ENCODE measurements at places on chromosomes 16 and 17.

GRCh38 chr16:47109361-47109760 is 34.4 kb downstream of the NETO2 start:
- H3K4me3 ChIP-seq = no peak overlapping the region
- H3K27ac ChIP-seq = no peak overlapping the region
- no peaks in the 10 kb centered on the region for H3K27me3 ChIP-seq
- H3K36me3 ChIP-seq = no peaks in the 10 kb centered on the region

- H3K4me3 ChIP-seq = no peak overlapping the region
- no peaks in the 10 kb centered on the region for H3K36me3 ChIP-seq
- no peak overlapping the region for H3K27ac ChIP-seq
- no peaks in the 10 kb centered on the region for H3K27me3 ChIP-seq
Observed at GRCh38 chr17:14923981-14924380, 341.1 kb downstream of the PMP22 start.

- H3K4me1 ChIP-seq = no peaks in the 10 kb centered on the region
- no peak for DNase-seq
- H3K4me3 ChIP-seq = no peak overlapping the region
Observed at GRCh38 chr16:67296420-67296819, 17.1 kb downstream of the PLEKHG4 start.

DNA sequence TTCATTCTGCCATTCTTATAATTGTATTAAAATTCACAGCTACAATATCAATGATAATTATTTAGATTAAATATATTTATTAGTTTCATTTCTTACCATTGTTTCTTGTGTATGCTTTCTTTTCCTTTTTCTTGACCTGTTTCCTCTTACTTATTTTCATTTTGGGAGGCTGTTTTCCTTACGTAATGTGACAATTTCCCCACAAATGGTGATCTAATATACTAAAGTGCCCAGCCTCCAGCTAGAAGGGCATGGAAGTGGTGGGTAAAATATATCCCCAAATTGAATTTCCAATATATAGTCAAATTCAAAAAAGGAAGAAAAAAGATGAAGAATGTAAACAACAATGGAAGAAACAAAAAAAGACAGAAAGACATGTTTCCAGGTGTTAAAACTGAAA is 1.5 kb upstream of the ABCA6 start:
- H3K4me3 ChIP-seq = no peak overlapping the region
- no peak overlapping the region for H3K27ac ChIP-seq
- H3K27me3 ChIP-seq = no peaks in the 10 kb centered on the region
- no peak for DNase-seq
- no peaks in the 10 kb centered on the region for H3K4me1 ChIP-seq

DNA sequence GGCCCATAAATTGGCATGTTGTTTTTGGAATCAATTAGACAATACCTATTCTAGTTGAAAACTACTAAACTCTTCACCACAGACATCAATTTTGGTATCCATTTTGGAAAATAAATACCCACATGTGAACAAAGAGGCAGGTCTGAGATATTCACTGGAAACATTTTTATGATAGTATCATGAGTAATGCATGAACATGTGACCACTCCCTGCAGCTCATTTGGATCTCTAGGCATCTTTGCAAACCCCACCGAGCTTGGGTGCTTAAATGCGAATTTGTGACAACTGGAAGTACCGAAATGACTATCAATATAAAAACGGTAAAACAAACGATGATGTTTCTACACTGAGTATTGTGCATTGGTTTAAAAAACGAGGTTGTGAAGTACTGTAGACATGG is 285.2 kb downstream of the IRF8 start:
- no peak for DNase-seq
- no peaks in the 10 kb centered on the region for H3K27me3 ChIP-seq
- H3K4me3 ChIP-seq = no peak overlapping the region
- H3K4me1 ChIP-seq = no peaks in the 10 kb centered on the region
- no peaks in the 10 kb centered on the region for H3K36me3 ChIP-seq
- no peak overlapping the region for H3K27ac ChIP-seq

DNA sequence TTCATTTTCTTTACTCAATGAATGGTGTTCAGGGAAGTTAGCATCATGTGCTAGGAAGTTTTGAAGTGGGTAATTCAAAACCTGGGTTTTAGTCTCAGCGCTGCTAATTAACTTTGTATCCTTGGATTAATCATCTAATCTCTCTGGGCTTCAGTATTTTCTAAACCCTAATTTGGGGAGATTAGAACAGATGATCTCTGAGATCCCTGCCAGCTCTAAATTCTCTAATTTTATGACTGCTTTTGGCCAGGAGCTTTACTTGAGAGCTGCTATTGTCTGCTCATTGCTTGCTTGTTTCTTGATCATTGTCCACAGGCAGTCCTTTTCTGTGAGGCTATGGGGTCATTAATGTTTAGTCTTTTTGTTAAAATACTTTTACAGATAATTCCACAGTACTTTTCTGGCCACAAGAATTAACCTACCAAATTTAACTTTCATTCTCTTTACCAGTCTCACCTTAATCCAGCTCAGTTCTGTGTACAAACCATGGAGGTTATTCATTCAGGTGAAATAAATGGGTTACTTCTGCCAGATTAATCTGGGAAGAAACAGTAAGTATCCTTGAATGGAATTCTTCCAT is 28.4 kb upstream of the VWA3A start:
- no peaks in the 10 kb centered on the region for H3K36me3 ChIP-seq
- H3K27ac ChIP-seq = no peak overlapping the region
- no peak for DNase-seq
- no peaks in the 10 kb centered on the region for H3K4me1 ChIP-seq
- H3K4me3 ChIP-seq = no peak overlapping the region
- no peaks in the 10 kb centered on the region for H3K27me3 ChIP-seq

DNA sequence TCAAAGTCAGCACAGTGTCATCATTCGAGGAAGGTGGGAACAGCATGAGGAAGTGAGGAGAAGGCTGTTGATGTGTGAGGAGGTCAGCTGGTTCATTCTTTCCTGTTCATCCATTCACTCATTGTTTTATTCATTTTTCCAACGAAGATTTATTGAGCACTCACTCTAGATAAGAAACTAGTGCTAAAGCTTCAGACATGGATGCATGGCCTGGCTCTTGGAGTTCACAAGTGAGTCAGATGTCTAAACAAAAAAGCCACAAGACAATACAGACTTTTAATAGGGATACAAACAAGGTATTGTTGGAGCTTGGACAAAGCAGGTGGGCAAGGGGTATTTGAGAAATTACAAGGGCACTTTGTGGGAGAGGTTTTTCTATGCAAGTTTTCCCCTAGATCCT is 31.3 kb upstream of the MPHOSPH6 start:
- no peaks in the 10 kb centered on the region for H3K27me3 ChIP-seq
- no peaks in the 10 kb centered on the region for H3K4me1 ChIP-seq
- H3K27ac ChIP-seq = no peak overlapping the region
- H3K4me3 ChIP-seq = no peak overlapping the region
- H3K36me3 ChIP-seq = no peaks in the 10 kb centered on the region

DNA sequence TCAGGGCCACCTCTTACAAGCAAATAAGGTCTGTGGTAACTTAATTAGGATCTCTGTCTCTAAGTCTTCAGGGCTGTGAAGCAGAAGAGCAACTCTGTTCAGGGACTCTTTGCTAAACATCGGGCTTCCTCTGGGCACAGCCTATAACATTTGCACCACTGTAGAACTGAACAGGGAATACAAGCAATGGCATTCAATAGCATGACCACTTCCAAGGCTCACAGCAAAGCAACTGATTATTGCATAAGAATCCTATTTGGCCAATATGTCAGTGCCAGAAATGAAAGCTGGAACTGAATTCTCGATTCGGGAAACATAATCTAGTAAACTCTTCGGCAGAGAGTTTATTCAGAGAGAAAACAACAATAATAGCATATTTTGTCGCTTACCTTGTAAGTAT is 92.2 kb upstream of the AMZ2 start:
- no peak for DNase-seq
- H3K4me3 ChIP-seq = no peak overlapping the region
- no peaks in the 10 kb centered on the region for H3K36me3 ChIP-seq
- H3K27ac ChIP-seq = no peak overlapping the region
- no peaks in the 10 kb centered on the region for H3K27me3 ChIP-seq
- H3K4me1 ChIP-seq = no peaks in the 10 kb centered on the region

DNA sequence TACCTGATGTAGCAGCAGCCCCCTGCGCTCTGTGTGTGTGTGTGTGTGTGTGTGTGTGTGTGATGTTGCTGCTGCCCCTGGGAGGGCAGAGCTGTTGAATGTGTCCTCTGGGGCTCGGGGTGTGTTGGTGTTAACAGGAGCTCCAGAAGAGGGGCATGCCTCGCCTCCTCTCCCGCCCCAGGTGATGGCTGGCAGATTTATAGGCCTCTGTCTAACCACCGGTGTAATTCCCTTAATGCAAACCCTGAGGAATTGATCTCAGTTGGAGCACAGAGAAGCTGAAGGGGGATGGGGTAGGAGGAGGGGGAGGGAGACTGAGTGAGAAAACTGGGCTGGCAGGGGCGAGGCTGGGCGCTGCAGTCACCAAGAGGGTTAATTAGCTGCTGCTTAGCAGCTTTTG is 10.0 kb downstream of the CACNA1G start:
- no peak for DNase-seq
- H3K27me3 ChIP-seq = peaks cover 4% of the 10 kb centered on the region
- H3K36me3 ChIP-seq = no peaks in the 10 kb centered on the region
- H3K27ac ChIP-seq = no peak overlapping the region
- no peak overlapping the region for H3K4me3 ChIP-seq

- peaks cover 3% of the 10 kb centered on the region for H3K4me1 ChIP-seq
- H3K27me3 ChIP-seq = no peaks in the 10 kb centered on the region
Observed at GRCh38 chr17:29836643-29837042, 93.4 kb downstream of the SSH2 start.

Measured in small intestine (tissue), 16 donors.